ENCODE measurements at places on chromosomes 7 and 10.

- H3K4me3 ChIP-seq, result no peak overlapping the region
- no peak for DNase-seq
- H3K36me3 ChIP-seq, result no peaks in the 10 kb centered on the region
These were observed 25.0 kb upstream of the AQP1 start for GRCh38 chr7:30886608-30887011.

GRCh38 chr7:84490661-84491060, 296.1 kb upstream of the SEMA3A start:
- H3K4me3 ChIP-seq, result no peak overlapping the region
- no peaks in the 10 kb centered on the region for H3K4me1 ChIP-seq
- no peak for DNase-seq
- H3K27me3 ChIP-seq, result no peaks in the 10 kb centered on the region
- no peaks in the 10 kb centered on the region for H3K36me3 ChIP-seq
- no peak overlapping the region for H3K27ac ChIP-seq

DNA sequence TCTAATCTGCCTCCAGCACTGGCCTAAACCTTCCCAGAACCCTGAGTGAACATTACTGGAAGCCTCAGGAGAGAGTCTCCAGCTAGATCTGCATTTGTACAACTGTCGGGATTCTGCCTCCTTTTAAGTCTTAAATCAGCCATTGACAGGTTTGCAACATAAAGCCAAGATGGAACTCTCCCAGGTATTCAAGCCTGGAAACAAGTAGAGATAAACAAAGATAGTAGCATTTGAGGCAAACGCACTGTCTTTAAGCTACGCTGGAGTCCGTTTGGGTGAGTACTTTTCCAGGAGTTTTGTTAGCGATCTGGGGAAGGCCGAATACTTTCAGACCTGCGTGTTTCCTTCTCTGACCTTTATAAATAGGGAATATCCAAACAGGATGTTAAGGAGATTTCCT, 317.2 kb upstream of the FZD8 start:
- no peak overlapping the region for H3K27ac ChIP-seq
- no peak overlapping the region for H3K4me3 ChIP-seq
- no peak for DNase-seq
- no peaks in the 10 kb centered on the region for H3K4me1 ChIP-seq
- no peaks in the 10 kb centered on the region for H3K27me3 ChIP-seq
- no peaks in the 10 kb centered on the region for H3K36me3 ChIP-seq

- no peak overlapping the region for H3K27ac ChIP-seq
- no peak overlapping the region for H3K4me3 ChIP-seq
- no peaks in the 10 kb centered on the region for H3K27me3 ChIP-seq
- H3K36me3 ChIP-seq, result no peaks in the 10 kb centered on the region
- no peaks in the 10 kb centered on the region for H3K4me1 ChIP-seq
- DNase-seq, result no peak
These were observed 233.2 kb upstream of the AUTS2 start for GRCh38 chr7:69364813-69365643.

GRCh38 chr7:34982371-34983019, 54.8 kb downstream of the DPY19L1 start:
- no peaks in the 10 kb centered on the region for H3K36me3 ChIP-seq
- no peak for DNase-seq
- H3K27ac ChIP-seq, result no peak overlapping the region
- no peaks in the 10 kb centered on the region for H3K4me1 ChIP-seq
- no peaks in the 10 kb centered on the region for H3K27me3 ChIP-seq

DNA sequence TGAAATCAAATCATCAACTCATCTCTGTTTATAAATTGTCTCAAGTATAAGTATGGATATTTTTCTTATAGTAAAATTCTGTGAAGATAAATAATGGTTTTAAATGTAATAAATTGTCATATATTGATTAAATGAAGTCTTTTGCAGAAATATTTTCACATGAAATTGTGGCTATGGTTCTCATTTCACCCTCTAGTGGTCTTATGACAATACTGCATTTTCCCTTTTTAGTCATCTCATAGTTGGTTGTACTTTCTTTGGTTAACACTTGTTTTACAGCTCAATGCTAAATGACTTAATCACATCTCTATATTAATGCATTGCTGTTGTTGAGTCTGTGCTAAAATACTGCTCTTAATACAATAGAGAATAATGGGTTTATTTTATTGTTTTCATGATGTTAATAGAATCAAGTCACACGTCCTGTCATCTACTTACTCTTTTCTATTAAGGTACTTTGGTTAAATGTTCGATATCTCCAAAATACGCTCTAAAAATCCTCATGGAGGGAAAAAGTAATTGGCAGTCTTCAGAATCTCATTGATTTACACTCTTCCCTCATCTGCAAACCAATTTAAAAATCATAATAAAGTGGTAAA, 38.0 kb upstream of the CACNA2D1 start:
- H3K4me3 ChIP-seq, result no peak overlapping the region
- DNase-seq, result no peak
- no peaks in the 10 kb centered on the region for H3K36me3 ChIP-seq
- H3K4me1 ChIP-seq, result no peaks in the 10 kb centered on the region

DNA sequence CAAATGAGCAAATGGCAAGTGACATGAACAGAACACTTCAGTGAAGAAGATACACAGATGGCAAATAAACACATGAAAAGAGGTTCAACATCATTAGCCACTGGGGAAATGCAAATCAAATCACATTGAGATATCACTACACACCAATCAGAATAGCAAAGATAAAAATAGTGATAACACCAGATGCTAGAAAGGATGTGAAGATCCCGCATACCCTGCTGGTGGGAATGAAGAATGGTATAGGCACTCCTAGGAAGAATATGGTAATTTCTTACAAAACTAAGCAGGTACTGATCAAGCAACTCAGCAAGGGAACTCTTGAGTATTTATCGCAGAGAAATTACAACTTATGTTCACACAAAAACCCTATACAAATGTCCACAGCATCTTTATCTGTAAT, 11.2 kb downstream of the LAMB4 start:
- no peak for DNase-seq
- peaks cover 2% of the 10 kb centered on the region for H3K27me3 ChIP-seq
- H3K27ac ChIP-seq, result no peak overlapping the region
- H3K4me3 ChIP-seq, result no peak overlapping the region
- H3K4me1 ChIP-seq, result no peaks in the 10 kb centered on the region

- H3K36me3 ChIP-seq, result peaks cover 5% of the 10 kb centered on the region
- DNase-seq, result no peak
- H3K4me3 ChIP-seq, result no peak overlapping the region
- H3K27me3 ChIP-seq, result no peaks in the 10 kb centered on the region
- H3K27ac ChIP-seq, result no peak overlapping the region
These were observed 19.8 kb downstream of the ERCC6 start for GRCh38 chr10:49518982-49519578.

DNA sequence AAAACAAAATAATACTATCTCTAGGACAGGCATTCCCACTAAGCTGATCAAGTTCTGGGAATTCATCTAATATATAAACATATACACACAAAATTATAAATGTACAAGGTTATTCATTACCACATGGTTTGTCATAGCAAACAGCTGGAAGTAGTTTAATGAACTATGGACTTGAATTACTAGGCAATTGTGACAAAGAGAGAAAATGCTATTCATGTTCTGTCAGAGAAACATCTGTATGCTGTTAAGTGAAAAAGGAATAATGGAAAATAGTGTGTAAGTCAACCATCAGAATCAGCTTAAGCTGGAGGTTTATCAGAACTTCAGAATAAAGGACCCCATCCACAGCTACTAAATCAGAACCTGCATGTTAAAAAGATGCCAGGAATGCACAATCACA, 2.8 kb downstream of the ZNF248 start:
- no peak overlapping the region for H3K4me3 ChIP-seq
- no peaks in the 10 kb centered on the region for H3K27me3 ChIP-seq
- H3K4me1 ChIP-seq, result peaks cover 3% of the 10 kb centered on the region
- no peak overlapping the region for H3K27ac ChIP-seq
- H3K36me3 ChIP-seq, result no peaks in the 10 kb centered on the region
- no peak for DNase-seq

DNA sequence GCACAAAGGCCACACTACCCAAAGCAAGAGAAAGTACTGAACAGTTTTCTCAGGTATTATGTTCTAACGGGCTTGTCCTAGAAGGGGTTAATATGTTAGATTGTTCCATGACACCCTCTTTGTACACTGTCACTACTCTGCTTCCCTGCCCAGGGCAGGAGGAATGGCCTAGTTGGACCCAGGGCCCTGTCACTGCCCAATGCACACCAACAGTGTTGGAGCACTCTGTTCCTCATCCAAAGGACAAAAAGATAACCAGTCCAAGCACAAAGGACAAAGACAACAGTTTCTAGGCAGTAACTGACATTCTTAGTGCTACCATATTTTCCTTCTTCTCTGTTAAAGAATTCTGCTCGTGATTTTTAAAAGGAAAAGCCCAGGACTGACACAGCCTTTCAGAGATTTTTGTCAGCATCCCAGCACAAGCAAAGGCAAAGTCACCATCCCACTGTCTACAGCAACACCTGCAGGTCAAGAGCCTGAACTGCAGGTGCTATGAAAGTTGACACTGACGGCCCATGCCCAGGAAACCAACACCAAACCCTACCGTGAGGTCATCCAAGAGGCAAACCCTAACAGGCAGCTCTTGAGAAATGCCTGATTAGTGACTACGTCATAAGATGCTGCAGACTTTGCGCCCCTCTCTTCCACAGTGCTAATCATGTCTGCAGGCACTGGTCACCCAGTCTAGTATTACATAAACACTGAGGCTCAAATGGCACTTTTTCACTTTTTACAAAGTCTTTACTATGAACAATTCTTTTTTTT, 13.2 kb downstream of the NUDCD3 start:
- no peak overlapping the region for H3K27ac ChIP-seq
- peaks cover 6% of the 10 kb centered on the region for H3K36me3 ChIP-seq
- no peak overlapping the region for H3K4me3 ChIP-seq
- H3K27me3 ChIP-seq, result no peaks in the 10 kb centered on the region

- H3K27ac ChIP-seq, result no peak overlapping the region
- H3K27me3 ChIP-seq, result no peaks in the 10 kb centered on the region
- peak; percentile 27 for DNase-seq
- H3K4me3 ChIP-seq, result no peak overlapping the region
These were observed 482.1 kb downstream of the DNAJB6 start for GRCh38 chr7:157818701-157819454.

- no peaks in the 10 kb centered on the region for H3K36me3 ChIP-seq
- H3K4me3 ChIP-seq, result no peak overlapping the region
- no peak overlapping the region for H3K27ac ChIP-seq
- no peak for DNase-seq
These were observed 23.3 kb downstream of the UBTD1 start for GRCh38 chr10:97522071-97522470.

GRCh38 chr10:6130848-6131470, 42.1 kb downstream of the RBM17 start:
- no peak overlapping the region for H3K27ac ChIP-seq
- no peak overlapping the region for H3K4me3 ChIP-seq
- no peaks in the 10 kb centered on the region for H3K36me3 ChIP-seq
- H3K4me1 ChIP-seq, result no peaks in the 10 kb centered on the region
- no peak for DNase-seq
- no peaks in the 10 kb centered on the region for H3K27me3 ChIP-seq

DNA sequence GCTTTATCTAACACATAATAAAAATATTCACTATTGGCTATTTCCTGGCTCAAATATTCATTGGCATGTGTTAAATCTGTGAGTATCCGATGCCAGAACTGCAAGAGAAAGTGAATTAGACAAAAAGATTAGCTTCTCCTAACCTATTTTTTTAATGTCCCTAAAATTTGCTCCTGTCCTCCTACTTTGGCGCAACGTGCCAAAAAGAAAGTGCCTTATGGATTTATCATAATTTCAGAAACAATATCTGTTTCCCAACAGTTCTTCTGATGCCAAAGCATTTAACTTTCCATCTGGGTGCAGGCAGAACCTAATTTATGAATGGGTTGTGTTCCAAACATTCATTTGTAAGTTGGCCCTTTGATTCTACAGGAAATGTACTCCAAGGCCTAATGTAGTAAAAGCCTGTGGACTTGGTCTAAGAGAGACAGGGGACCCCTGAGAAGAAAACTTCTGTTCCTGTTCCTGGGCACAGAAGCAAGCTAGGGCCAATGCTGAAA, 15.4 kb downstream of the PIP4K2A start:
- H3K4me1 ChIP-seq, result peaks cover 2% of the 10 kb centered on the region
- no peak for DNase-seq
- H3K27me3 ChIP-seq, result no peaks in the 10 kb centered on the region
- no peaks in the 10 kb centered on the region for H3K36me3 ChIP-seq
- H3K4me3 ChIP-seq, result no peak overlapping the region
- H3K27ac ChIP-seq, result no peak overlapping the region

GRCh38 chr10:86900955-86901354, 56.5 kb downstream of the MMRN2 start:
- no peaks in the 10 kb centered on the region for H3K4me1 ChIP-seq
- no peak overlapping the region for H3K4me3 ChIP-seq
- H3K27me3 ChIP-seq, result no peaks in the 10 kb centered on the region

DNA sequence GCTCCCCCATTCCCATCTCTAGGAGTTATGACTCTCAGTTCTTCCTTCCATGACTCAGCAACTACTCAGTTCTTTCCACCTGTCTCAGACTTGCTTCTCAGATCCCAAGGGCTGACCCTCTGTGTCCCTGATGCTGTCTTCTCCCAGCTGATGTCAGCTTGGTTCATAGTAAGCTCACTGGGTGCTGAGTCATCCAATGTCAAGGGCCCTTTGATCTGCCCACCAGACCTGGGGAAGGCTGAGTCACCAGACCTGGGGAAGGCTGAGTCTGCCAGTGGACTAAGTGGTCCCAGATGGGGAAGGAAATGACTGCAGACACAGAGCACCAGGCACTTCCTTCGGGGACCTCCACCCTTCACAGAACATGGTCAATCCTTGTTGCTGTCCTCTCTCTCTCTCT, 76.1 kb upstream of the ZEB1 start:
- no peak overlapping the region for H3K4me3 ChIP-seq
- peaks cover 2% of the 10 kb centered on the region for H3K4me1 ChIP-seq
- H3K27me3 ChIP-seq, result no peaks in the 10 kb centered on the region
- no peak overlapping the region for H3K27ac ChIP-seq

GRCh38 chr10:101444058-101444898, 90.3 kb downstream of the BTRC start:
- no peak for DNase-seq
- H3K27me3 ChIP-seq, result no peaks in the 10 kb centered on the region
- H3K4me3 ChIP-seq, result no peak overlapping the region
- no peak overlapping the region for H3K27ac ChIP-seq
- H3K36me3 ChIP-seq, result no peaks in the 10 kb centered on the region

- no peaks in the 10 kb centered on the region for H3K36me3 ChIP-seq
- no peak overlapping the region for H3K4me3 ChIP-seq
- no peak for DNase-seq
- no peaks in the 10 kb centered on the region for H3K27me3 ChIP-seq
- H3K27ac ChIP-seq, result peak overlapping the region; percentile 69
These were observed 120.5 kb downstream of the CNNM2 start for GRCh38 chr10:103038570-103038969.

Data from aorta (tissue), 5 donors.